Breast epithelium (tissue), 4 donors: ENCODE measurements at places on chromosomes 6 and 20. TPM values are rescaled to one million over a fixed set of nuclear protein-coding genes. Genes with fewer than 3 reads are reported as not detected.

Gene KLC4
- 33.7 TPM for total RNA-seq

Gene RNF217
- total RNA-seq, result 40.1 TPM

Gene NRN1
- 24.6 TPM for total RNA-seq

Gene BFSP1
- total RNA-seq, result 0.80 TPM

Gene ROMO1
- total RNA-seq, result 231 TPM

Gene GABRR1
- total RNA-seq, result not detected

Gene PRDM13
- not detected for total RNA-seq

Gene GLP1R
- total RNA-seq, result 0.33 TPM
